NCI-H510A treated with DMSO at 0.1 percent for 48 hours (cell line): ENCODE measurements at places on chromosomes 4 and X.

- no peak for DNase-seq
These were observed 279.0 kb upstream of the GK2 start for GRCh38 chr4:79687006-79687405.

GRCh38 chr4:151792995-151793394, 32.2 kb upstream of the GATB start:
- no peak for DNase-seq

DNA sequence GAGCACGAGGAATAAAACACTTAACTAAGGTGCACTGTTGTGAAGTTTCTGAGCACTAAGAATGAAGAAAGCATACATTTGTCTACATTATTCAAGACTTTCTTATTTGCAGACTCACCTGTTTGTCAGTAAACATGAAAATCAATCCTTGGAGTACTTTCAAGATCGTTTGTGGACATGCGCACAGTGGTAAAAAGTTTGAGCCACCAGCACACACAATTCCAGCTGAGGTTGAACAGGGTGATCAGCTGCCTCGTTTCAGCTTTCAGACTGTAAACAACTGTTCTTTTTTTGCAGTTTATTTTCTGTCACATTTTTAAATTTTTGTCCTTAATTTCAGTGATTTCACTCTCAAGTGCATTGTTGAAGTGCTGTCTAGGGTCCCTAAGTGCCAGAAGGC, 143.8 kb upstream of the VCX2 start:
- no peak for DNase-seq

DNA sequence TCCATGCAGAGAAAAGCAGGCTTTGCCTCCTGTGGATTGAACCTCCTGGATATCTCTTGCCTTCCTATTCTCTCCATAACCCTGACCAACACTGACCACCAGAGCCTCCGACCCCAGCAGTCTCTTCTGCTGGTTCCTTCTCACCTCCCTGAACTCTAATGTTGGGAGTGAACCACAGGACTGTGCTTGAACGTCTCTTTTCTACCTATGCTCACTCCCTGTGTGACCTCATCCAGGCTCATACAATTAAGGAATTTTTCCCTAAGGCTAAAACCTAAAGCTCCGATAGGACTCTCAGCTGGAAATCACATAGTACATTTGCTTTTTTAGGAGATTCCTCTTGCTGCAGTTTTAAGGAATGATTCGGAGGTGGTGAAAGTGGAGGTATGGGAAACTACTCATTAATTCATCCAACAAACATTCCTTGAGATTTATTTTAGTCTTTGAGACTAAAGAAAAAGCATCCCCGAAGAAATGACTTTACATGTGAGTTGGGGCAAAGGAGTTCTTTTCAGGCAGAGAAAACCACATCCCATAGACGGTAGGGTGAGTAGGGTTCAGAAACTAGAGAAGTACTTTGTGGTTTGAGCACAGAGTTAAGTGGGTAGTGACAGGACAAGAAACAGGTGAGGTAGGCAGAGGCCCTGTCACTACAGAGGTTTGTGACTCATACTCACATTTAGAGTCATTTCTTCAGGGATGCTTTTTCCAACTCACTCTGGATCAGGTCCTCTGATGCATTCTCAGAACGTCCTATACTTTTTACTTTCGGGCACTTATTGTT, 30.8 kb downstream of the NDNF start:
- no peak for DNase-seq

- DNase-seq = no peak
These were observed 23.4 kb upstream of the STBD1 start for GRCh38 chr4:76282941-76283689.

DNA sequence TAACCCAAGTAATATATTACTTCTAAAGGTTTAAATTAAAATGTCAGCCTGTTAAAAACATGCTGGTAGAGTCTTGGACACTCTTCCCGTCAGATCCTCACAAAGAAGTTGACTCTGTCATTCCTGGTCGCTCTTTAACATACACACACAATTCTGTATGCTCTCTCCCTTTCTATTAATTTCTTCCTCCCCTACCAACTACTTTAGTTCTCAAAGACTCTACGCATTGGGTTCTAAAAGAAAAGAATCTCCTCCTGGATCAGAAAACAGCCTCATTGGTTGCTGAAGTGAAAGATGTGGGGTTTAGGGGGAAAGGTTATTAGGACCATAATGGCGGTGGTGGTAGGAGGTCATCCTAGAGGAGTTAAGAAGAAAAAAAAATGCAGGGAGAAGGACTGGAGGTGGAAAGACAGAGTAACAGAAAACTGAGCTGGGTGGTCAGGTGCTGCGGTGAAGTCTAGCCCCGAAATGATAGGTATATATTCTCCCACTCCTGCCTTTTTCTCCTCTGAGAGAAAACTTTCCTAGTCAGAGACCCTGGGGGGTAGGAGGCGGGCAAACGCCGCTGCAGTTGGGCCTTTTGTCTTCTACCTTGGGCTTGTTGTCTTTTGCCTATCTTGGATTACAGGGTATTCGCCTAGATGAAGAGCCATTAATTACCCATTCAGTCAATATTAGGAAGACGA, 5.2 kb upstream of the PITX2 start:
- DNase-seq = no peak

GRCh38 chr4:53914313-53915016, 149.9 kb downstream of the CHIC2 start:
- DNase-seq = no peak

DNA sequence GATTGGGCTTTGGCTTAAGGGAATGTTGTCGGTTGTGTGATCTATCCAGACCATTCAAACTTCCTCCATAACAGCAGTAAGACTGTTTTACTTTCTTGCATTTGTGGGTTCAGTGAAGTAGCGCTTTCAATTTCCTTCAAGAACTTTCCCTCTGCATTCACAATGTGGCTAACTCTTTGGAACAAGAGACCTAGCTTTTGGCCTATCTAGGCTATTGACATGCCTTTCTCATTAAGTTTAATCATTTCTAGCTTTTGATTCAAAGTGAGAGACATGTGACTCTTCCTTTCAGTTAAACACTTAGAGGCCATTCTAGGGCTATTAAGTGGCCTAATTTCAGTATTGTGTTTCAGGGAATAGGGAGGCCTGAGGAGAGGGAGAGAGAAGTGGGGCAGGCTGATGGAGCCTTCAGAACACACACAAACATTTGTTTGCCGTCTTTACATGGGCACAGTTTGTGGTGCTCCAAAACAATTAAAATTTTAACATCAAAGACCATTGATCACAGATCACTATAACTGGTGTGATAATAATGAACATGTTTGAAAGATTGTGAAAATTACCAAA, 34.1 kb downstream of the ADH5 start:
- peak; percentile 1 for DNase-seq

GRCh38 chr4:148634476-148634875, 192.3 kb upstream of the NR3C2 start:
- no peak for DNase-seq

GRCh38 chrX:21905313-21905712, 35.2 kb upstream of the SMS start:
- DNase-seq = no peak

DNA sequence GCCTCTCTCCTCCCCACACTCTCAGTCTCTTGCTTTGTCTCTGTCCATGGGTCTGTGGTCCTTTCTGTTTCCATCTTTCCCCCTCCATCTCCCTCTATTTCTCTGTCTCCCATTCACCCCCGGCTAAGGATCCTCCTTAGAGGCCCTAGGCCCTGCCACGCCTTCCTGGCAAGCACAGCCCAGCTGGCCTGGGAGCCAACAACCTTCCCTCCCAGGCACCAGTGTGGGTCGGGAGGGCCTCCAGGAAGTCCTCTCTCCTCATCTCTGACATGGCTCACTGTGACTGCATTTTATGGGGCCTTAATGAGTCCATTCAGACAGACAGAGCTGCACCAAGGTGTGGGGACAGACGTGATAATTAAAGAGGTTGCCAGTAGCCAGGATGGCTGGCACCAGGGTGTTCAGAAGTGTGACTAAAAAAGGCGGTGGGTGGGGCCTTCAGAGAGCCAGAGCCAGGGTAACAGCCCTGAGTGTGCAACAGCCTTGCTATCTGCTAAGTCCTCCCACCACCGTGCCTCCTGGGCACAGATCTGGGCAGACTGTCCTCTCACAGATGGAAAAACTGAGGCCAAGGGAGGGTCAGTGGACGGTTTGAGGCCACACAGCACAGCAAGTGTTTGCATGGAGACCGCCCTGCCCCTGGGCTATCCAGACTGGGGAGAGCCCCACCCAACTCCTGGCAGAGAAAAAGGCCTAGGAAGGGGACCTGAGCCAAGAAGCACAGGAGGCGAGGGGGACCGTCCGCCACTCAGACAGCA, 31.5 kb downstream of the BLOC1S4 start:
- peak; percentile 25 for DNase-seq

DNA sequence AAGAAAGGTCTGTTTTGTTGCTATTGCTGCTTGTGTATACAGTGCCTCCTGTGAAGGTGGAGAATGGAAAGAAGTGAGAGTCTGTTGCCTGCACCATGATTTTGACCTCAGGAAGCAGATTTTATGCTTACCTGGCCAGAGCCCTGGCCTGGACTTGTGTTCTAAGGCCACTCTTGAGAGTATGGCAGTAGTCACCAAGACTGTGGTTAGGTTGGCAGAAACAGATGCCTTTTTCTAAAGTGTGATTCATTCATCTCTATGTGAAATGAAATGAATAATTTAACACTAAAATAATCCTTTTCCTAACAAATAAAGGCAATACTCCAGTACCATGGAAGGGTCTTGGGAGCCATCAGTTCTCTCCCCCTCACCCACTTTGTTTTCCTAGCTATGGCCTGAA, 161.8 kb downstream of the DCLK2 start:
- no peak for DNase-seq

GRCh38 chrX:48896611-48897011, 957 bp downstream of the TIMM17B start:
- peak; percentile 5 for DNase-seq

GRCh38 chr4:132605551-132605950, 543.5 kb upstream of the PCDH10 start:
- no peak for DNase-seq

DNA sequence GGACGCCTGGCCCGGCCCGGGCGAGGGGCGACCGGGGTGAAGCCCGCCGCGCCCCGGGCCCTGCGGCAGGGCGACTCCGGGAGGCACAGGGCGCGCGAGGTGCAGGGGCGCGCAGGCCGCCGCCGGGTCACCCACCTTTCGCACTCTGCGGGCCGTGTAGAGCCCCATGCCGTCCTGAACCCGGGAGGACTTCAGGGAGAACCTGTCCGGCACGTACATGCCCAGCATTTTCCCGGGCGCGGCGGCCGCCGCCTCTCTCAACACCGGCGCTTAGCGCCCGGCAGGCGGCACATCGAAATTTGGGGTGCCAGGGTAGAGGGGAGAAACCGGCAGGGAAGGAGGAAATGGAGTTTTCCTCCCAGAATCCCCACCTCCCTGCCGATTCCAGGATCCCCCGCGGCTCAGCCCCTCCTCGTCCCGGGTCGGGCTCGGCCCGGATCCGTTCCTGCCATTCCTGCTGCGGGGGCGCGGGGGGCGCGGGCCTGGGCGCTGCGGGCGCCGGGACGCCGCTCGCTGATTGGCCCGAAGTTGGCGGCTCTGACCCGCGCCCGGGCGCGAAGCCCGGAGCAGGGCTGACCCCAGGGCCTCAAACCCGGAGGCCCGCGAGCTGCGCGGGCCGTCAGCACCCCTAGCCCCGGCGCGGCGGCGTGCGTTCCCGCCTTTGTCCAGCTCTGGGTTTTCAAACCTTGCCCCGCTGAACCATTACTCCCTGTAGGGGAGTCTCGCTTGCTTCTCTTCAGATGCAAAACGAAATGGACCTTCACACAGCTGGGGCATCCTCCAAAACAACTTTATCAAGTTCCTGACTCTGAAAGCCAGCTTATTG, at the start of gene PRDM5:
Gene PRDM5, minus strand, starts transcription at position 346 of the 826 bp plus-strand sequence. Its CDS starts 118 bp downstream, at position 228.
- DNase-seq = peak; percentile 59

- DNase-seq = no peak
These were observed 104.3 kb upstream of the UGT8 start for GRCh38 chr4:114494246-114494803.

DNA sequence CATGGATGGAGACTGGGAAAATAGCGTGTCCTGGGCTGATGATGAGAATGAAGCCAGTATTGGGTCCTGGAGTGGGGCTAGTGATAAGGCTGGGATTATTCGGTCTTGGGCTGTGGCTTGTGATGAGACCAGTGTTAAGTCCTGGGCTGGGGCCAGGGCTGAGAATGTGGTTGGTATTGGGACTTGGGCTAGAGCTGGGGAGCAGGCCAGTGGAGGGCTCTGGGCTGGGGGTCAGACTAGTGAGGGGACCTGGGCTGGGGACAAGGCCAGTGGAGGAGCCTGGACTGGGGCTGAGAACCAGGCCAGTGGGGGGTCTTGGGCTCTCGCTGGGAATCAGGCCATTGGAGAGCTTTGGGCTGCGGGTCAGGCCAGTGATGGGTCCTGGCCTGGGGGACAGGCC, 6.7 kb downstream of the ARMCX4 start:
- no peak for DNase-seq

- no peak for DNase-seq
These were observed 32.7 kb downstream of the MECP2 start for GRCh38 chrX:154064637-154065435.

GRCh38 chr4:1775731-1776500, 17.2 kb upstream of the FGFR3 start:
- DNase-seq = no peak

- no peak for DNase-seq
These were observed 110.0 kb upstream of the NKX1-1 start for GRCh38 chr4:1516261-1516660.

- DNase-seq = no peak
These were observed 109.0 kb upstream of the ACSL4 start for GRCh38 chrX:109841869-109842579.

- DNase-seq = no peak
These were observed 11.7 kb downstream of the ADGRL3 start for GRCh38 chr4:61211781-61212180.
